ENCODE measurements at places on chromosomes 11 and 22.
A peak's percentile ranks its signal among the peaks of the same experiment; 100 is the strongest.

DNA sequence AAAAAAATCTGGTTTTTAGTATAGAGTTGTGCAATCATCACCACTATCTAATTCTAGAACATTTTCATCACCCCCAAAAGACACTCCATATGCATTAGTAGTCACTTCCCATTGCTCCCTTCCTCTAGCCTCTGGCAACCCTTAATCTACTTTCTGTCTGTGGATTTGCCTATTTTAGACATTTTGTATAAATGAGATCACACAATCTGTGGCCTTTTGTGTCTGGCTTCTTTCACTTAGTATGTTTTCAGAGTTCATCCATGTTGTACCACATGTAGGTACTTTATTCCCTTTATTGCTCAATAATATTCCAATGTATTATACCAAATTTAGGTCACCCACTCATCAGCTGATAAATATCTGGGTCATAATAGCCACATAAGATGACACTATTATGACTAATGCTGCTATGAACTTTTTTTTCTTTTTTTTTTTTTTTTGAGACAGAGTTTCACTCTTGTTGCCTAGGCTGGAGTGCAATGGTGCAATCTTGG is 67.5 kb upstream of the SCUBE2 start:
- DNase-seq: no peak

GRCh38 chr11:118914178-118914918 is 11.4 kb downstream of the BCL9L start:
- peak; percentile 88 for DNase-seq

- no peak for DNase-seq
Measured at GRCh38 chr11:35041070-35041554, 97.9 kb upstream of the CD44 start.

GRCh38 chr22:49712195-49712791 is 115.4 kb downstream of the BRD1 start:
- DNase-seq: no peak

DNA sequence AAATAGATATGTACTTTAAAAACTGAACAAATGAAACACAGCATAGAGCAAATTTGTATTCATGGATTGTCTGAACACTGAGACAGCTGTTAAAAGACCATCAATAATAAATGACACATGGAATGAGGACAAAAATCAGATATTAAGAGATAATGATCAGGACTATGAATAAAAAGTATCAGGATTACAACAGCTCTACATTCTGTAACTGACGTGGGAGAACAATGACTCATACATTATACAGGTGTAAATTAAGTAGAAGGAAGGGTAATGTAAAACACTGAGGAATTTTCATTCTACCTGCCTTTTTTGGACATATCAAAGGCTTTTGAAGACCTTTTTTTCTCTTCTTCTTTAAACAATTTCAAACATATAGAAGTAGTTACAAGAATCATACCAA is 310.9 kb upstream of the ANO3 start:
- no peak for DNase-seq

DNA sequence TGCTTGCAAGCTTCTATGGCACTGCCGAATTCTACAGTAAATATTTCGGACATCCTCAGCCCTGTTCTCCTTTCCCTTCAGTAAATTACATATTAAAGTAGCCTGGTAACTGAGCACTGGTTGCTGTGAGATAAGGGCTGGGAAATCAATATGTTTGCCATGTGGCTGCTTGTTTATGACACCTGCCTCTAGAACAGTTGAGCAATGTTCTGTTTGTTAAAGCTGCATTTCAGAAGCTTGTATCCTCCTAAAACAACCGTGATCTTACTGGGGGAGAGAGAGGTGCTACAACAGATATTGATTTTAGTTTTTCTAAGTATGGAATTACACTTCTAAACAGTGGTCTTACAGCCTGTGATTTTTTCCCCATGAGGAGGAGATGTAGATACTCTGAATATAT is 39.4 kb downstream of the ZBTB16 start:
- no peak for DNase-seq

DNA sequence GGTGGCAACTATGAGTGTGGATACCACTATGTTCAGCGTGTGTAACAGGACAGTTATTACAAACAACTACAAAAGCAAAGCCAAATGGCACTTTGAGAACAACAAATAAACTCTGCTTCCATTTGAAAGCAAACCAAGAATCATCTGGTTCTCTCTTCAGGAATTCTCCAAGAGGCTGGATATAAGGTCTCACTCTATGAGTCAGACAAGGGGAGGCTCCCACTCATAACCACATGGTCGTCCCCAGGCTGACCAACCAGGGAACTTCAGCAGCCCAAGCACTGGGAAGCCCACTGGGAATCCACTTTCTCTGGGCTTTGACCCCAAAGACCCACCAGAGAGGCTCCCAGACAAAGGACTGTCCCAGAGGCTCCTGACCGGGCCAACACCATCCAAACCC is 35.3 kb downstream of the DGCR2 start:
- no peak for DNase-seq

DNA sequence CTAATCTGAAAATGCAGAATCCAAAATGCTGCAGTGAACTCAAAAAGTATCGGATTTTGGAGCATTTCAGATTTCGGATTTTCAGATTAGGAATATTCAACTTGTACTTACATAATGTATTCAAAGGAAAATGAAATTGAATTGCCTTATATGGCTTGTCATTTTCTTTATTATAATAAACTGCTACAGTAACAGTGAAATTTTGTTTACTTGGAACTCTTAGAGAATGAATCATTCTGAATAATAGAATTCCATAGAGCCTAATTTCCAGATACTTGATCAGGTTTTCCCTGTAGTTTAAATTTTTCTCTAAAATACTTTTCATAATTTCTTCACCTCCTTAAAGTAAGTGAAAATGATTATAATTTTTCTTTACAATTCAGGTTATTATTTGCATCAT is 17.3 kb downstream of the TTC17 start:
- DNase-seq: no peak

DNA sequence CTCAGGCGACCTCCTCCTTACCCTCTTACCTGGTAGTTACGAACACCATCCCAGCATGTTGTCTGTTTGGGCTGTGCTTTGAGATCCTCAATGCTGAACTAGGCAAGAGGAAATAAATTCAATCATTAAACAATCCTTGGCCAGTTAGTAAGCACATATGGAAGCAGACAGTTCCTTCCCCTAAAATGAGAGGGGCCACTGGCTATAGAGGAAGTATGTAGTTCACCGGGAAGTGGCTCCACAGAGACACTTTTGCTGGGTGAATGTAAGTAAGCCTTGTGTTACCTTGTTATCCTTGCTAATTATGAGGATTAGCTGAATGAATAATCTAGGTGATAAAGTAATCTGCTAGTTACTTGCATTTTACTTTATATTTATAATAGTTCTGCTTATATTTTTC is 2.9 kb downstream of the THYN1 start:
- DNase-seq: no peak

- DNase-seq: no peak
Measured at GRCh38 chr11:95517453-95517852, 272.1 kb downstream of the FAM76B start.

GRCh38 chr11:13238879-13239514 is 38.6 kb upstream of the BMAL1 start:
- DNase-seq: peak; percentile 55

DNA sequence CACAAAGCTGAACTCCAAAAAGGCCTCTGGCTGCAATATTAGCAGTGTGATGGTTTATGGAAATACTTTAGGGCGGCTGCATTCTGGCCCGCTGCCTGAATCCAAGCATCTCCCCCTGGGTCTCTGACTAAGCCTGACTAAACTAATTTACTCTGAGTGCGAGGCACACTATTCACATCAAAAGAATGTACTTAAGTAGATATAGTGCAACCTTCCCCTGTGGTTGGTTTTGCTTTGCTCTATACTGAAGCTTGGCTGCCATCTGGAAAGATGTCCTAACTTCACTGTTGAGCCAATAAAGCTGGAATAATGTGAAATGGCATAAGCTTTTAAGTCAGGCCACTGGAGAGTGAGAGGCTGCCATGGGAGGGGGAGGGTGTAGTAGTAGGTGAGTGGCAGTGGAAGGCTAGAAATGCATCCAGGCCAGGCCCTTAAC is 321.6 kb downstream of the AASDHPPT start:
- DNase-seq: no peak

DNA sequence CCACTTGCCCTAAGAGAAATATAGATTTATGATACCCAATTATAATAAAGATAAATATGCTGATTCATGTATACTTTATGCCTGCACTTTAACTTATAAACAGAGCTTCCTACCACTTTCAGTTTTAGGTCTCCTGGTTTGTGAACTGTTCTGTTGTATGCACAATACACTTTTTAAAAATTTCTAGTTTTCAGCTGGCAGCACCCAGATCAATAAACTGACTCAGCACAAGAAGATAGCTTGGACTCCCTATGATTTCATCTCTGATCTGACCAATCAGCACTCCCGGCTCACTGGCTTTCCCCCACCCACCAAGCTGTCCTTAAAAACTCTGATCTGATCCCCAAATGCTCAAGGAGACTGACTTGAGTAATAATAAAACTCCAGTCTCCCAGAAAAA is 33.5 kb upstream of the FAM181B start:
- DNase-seq: no peak

DNA sequence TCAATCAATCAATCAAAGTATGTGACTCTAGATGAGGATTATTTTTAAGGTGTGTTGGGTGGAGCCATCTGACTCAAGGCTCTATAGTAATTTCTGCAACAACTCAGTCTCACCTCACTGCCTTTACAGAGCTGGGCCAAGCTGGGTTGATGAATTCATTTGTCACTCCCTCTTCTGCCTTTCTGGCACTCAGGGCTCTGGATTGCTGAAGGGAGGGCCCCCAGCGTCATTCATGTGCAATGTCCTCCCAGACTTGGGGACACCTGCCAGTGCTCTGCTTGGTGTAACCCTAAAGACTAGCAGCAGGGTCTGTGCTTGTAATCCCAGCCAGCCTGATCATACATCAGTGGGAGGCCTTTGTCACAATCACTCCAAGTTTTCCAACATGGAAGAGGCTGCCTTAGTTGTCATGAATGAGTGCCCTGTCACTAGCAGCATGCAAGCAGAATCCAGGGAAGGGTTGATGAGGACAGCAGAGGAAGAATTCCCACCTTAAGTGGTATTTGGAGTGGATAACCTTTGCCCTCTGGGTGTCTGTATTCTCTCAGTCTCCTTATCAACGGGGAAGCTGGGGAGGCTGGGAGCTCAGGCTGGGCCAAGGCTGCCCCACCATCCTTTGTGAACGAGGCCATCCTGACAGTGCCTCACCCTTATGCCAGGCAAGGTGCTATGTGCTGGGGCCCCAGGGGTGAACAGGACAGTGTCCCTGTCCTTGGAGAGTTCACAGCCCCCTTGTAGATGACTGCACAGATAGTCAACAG is 2.0 kb upstream of the TP53I11 start:
- DNase-seq: no peak

- no peak for DNase-seq
Measured at GRCh38 chr22:39498368-39498767, 3.7 kb upstream of the MIEF1 start.

DNA sequence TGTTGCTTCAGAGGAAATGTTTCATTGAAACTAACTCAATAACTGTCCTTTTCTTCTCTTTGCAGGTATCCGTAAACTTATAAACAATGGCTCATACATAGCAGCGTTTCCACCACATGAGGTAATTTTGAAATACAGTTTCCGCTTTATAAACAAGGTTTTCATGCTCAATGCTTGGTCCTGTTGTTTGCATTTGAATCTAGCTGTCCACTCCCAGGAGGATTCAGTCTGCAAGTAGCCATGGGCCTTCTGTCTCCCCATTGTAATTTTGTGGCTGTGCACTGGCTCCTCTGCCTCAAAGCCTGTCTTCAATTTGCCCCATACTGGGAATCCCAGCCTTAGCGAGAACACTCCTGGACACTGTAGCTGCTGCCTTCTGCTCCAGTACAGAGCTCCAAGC is 34.7 kb downstream of the MUC15 start:
- no peak for DNase-seq

DNA sequence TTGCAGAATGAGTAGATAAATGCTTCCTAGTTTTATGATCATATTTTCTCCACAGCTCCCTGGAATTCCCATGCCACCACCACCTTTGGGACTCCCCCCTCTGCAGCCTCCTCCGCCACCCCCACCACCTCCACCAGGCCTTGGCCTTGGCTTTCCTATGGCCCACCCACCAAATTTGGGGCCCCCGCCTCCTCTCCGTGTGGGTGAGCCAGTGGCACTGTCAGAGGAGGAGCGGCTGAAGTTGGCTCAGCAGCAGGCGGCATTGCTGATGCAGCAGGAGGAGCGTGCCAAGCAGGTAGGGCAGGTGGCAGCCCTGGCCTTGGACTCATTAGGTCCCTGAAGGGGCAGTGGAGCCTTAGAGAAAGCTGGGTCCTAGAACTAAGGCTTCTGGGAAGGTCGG is 2.9 kb downstream of the SF3B2 start:
- no peak for DNase-seq

- no peak for DNase-seq
Measured at GRCh38 chr22:50367778-50368500, 24.8 kb downstream of the PPP6R2 start.

- no peak for DNase-seq
Measured at GRCh38 chr11:113341388-113342165, 27.2 kb downstream of the TTC12 start.

DNA sequence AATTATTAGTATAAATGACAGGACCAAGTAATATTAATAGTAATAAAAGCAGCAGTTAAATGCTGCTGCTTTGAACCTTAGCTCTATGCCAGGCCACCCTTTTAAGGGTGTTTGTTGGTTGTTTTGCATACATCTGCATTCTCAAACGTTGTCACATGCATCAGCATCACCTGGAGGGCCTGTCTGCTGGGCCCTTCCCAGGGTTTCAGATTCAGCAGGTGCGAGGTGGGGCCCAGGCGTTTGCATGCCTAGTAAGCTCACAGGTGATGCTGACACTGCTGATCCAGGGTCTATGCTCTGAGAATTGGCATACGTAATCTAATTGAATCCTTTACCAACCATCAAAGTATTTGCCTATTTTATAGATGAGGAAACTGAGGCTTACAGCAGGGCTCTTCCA is 246.5 kb downstream of the CADM1 start:
- DNase-seq: no peak

DNA sequence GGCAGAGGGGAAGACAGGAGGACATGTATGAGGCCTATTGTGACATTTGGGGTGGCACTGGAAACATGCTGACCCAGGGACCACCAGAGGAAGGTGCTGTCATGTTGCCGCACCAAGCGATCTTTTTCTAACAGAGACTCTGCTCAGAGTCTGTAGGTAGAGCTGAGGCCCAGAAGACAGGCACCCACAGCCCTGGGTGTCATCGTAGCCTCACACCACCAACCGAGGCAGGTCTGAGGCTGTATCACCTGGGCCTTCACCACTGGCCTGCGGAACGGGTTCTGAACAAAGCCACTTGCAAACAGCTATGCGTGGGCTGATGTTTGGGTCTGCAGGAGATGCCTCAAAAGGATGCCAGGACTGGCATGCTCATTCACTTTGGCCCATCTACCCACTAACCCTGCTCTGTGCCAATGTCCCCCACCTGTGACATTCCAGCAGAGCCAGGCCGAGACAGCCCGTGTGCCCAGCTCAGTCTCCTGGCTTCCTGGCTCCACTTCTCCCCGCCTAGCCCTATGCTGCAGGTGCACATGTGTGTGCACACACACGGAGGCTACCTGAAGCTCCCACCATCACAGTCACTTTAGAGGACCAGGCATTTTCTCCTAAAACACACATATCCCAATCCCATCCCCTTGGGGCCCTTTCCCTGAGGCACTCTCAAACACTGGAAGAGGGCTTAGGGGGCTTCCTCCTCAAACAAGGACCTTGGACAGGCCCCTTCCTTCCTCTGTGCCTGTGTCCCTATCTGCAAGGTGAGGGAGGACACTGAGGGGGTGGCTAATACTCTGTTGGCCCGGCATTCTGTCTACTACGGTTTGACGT is 3.6 kb downstream of the TRIM29 start:
- peak; percentile 4 for DNase-seq
